Posterior cingulate gyrus (tissue), 11 donors: ENCODE measurements at places on chromosomes 6 and 20.
A peak's percentile ranks its signal among the peaks of the same experiment; 100 is the strongest.

DNA sequence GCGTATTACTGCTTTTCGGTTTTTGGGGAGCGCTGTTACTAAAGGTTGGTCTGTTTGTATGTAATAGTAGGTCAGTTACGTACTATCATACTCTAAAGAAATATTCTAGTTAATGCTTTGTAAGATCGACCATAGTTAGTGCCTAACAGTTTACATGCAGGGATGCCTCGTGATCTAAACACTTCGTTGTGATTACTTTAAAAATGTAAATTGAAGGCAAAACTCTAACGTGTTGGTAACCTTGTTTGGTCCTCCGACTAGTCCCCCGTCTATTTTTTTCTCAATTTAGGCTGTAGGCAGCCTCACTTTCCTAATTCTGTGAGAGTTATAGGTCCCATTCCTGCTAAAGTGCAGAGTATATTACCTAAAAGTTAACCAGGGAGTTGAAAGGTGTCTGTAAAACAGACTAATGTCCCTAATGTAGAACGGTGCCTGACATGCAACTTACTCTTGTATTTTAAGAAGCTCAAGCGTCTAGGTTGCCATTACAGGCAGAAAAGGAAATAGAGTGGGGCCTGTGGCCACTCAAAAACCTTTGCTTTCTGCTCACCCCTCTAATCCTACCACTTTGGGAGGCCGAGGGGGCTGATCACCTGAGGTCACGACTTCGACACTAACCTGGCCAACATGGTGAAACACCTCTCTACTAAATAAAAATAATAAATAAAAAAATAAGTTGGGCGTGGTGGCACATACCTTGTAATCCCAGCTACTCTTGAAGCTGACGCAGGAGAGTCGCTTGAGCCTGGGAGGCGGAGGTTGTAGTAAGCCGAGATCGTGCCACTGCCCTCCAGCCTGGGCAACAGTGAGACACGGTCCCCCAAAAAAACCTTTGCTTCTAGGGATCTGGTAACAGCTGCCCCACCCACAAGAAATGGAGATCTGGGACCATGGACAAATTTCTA, 37.8 kb downstream of the HFE start:
- no peak for DNase-seq

- DNase-seq, result no peak
These were observed 19.1 kb downstream of the ZFP64 start for GRCh38 chr20:52172392-52173047.

- no peak for DNase-seq
These were observed 5.3 kb downstream of the CCNC start for GRCh38 chr6:99563056-99563723.

DNA sequence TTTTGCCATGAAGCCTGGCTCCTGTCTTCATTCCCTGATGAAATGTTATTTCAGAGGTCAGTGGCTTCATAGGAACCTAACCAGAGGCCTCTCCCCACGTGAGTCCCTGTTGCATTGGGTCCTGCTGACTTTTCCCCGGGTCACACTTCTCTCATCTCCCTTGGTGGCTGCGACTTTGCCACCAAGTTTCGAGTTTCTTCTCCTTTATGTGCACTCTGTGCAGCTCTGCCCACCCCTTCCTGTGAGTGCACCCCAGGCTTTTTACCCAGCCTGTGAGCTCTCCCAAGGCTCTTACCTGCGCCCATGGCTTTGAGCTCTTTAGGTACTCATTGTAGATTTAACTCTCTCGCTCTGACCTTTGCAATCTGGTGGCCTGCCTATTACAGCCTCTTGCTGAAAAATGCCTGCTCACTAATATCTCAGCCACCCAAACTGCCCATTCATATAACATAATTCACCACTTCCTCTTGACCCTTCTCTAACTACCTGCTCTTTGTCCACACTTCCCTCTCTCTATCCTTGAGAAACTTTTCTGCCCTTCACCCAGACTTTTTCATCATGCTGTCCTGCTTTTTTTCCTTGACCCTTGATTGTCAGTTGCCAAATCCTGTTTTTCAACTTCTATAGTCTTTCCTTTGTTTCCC, 105.9 kb downstream of the SASH1 start:
- no peak for DNase-seq

GRCh38 chr6:125009578-125009977, 47.3 kb downstream of the RNF217 start:
- no peak for DNase-seq

DNA sequence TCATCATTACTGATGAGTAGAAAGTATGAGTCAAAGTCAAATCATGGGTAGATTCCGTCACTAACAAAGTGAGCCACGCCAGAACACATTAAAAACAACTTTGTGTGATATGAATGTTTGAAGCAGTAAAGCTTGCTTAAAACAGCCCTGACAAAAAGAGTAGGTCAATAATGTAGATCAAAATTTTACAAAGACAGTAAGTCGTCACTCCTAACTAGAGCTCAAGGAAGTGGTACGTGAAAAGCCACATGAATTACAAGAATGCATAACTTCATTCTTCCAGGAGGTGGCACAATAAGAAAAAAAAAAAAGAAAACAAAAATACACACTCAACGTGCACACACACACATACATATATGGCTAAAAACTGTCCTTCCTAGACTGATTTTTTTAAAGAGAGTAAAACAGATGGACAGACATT, 69.9 kb downstream of the HACE1 start:
- no peak for DNase-seq

DNA sequence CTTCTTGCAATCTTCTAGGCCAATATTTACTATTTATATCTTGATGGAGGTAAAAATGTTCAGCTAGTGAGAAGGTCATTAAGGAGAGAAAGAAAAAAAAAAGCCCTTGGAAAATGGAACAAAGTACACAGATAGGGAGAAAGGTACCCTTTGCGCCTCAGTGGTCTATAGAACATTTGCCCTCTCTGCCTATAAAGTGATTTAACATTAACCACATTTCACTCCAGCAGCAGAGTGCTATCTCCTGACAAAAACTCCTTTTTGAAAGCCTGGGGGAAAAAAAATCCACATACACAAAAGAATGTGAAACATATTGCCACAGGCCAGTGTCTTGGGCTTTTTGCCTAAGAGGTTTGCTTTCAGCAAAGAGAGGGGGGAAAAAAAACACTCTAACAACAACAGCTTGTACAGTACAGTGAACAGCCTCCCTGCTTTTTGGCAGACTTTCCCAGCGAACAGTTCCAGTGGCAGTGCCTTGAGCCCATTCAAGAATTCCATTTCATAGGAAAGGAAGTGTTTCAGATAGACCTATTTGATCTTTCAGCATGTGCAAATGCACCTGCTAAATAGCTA, 695 bp downstream of the ARHGAP18 start:
- DNase-seq, result no peak

- DNase-seq, result no peak
These were observed 102.4 kb downstream of the F13A1 start for GRCh38 chr6:6217855-6218758.

DNA sequence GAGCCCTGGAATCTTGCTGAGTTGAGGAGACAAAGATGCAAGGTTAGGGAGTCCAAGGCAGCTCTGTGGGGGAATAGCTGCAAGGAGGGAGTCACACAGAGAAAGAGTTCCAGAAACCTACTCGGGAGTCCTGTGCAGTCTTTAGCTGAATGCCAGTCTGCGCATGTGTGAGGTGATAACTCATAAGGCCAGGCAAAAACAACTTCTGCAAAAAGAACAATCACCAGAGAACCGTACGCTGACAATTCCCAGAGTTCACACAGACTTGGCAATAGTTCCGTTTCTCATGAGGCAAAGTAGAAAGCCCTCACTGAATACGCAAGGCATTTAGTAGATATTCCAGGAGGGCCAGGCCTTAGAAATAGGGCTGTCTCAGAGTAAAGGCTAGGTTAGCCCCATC, 135.2 kb upstream of the TAB2 start:
- DNase-seq, result no peak

DNA sequence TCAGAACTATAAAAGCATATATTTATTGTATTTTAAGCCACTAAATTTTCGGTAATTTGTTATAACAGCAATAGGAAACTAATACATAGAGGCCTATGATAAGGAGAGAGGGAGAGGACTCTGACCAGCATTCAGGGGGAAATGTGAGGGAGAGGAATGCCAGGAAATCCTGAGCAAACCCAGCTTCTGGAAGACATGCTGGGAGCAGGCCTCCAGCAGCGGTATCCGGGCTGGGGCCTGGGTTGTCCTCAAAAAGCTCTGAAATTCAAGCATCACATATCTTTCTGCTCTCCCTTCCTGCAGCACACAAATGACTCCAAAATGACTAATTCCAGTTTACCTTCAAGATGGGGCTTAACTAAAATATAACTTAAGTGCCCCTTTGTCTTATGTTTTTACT, 33.4 kb upstream of the RIMS1 start:
- DNase-seq, result no peak

GRCh38 chr6:39225946-39226437, 3.3 kb downstream of the KCNK5 start:
- DNase-seq, result no peak

DNA sequence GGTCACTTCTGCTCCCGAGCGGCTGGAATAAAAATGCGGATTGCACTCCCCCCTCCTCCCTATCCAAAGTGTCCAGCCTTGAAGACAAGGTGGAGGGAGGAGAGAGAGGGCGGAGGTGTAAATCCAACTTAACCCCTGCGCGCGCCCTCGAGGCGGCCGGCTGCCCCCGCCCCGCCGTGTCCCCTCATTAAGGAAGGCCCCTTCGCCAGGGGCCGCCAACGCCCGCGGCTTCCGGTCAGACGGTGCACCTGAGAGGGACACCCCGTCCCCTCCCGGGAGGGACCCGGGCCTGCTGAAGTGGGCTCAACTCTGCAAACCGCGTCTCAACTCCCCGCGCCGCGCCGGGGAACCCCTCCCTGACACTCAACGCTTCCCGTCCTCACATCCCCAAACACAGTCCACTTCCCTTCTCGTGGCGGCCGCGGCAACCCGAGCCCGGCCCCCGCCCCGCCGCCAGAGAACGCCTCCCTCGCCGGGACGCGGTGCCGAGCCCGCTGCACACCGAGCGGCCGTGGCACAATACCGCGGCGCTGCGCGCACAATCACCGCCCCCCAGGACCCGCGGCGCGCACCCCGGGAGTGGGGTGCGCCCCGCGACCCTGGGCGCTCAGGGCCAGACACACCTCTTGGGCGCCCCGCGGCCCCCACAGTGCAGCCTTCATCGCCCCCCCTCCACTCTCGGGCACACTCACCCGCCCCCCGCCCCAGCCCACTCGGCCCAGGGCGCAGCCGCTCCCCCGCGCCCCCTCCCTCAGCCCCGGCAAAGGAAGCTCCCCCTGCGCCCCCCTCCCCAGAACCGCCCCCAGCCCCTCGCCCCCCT, 102.5 kb downstream of the NOL4L start:
- DNase-seq, result no peak

- DNase-seq, result no peak
These were observed 272.2 kb downstream of the KCNQ5 start for GRCh38 chr6:72894091-72894490.

- DNase-seq, result peak; percentile 85
These were observed 453 bp downstream of the KCNQ5 start for GRCh38 chr6:72622094-72622940.

DNA sequence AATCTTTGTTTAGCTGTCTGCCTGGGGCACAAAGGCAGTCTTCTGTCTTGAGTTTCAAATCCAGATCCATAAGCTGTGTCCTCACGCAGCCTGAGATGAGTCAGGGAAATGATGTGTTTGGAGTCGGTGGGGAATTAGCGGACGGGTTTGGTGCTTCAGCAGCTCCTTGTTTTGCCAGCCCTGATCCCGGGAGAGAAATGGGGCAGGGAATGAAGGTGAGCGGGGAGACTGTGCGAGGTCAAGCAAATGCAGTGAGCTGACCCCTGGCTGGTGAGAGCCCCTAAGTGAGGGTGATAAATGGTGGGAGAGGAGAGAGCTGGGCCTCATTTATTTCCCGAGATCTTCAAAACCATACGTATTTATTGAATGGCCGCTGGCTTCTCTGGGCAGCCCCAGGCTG, 21.6 kb downstream of the DUSP22 start:
- no peak for DNase-seq

GRCh38 chr6:90445533-90446108, 141.3 kb downstream of the MAP3K7 start:
- DNase-seq, result no peak

- DNase-seq, result no peak
These were observed 83.7 kb upstream of the ARMC2 start for GRCh38 chr6:108764580-108764950.

- DNase-seq, result no peak
These were observed 21.1 kb downstream of the PHACTR2 start for GRCh38 chr6:143698759-143699429.

- DNase-seq, result peak; percentile 61
These were observed 63.9 kb downstream of the FARS2 start for GRCh38 chr6:5325173-5325572.

DNA sequence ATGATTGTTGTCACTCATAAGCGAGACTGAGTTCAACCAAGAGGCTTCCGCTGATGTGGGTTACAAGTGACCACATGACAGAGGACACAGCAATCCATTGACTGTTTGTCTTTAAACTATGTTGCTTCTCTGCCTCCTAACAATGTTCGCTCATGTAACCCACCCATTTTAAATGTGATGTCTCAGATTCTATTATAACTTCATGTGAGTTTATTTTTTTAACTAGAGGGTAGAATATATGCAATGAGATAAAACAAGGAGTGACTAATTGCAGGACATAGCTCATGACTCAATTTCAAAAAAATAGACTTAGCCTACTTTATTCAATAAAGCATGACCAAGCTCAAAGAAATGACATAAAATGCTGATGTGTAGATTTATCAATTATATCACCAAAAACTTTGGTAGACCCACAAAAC, 119.2 kb upstream of the SASH1 start:
- DNase-seq, result no peak

DNA sequence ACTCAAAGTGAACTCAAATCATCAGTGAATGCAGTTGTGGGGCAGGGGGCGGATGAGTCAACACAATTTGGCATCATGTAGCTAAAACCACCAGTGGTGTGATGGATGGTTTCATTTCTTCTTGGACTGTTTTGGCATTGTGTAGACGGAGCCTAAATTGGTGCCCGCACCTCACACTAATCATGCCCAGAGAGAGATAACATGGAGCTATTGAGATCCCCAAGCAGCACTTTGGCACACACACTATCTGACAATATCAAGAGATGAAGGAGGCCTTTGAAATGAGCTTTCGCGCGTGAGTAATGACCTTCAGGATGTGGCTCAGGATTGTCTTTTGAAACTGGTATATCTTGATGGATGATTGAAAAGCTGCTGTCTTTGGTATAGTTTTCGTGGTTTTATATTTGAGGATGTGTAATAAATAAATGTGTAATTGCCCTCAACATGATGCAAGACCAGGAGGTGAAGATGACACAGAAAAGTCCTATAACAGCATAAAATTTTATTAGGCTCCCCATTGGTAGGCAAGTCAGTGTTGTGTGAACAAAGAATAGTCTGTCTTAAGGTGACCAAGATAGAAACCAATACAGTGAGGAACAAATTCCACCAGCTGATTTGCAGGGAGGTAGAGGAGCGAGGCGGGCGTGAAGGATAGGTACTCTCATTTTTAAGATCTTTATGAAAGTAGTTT, 174.2 kb downstream of the TSHZ2 start:
- no peak for DNase-seq

GRCh38 chr6:83767033-83767432, 58.1 kb upstream of the SNAP91 start:
- no peak for DNase-seq

DNA sequence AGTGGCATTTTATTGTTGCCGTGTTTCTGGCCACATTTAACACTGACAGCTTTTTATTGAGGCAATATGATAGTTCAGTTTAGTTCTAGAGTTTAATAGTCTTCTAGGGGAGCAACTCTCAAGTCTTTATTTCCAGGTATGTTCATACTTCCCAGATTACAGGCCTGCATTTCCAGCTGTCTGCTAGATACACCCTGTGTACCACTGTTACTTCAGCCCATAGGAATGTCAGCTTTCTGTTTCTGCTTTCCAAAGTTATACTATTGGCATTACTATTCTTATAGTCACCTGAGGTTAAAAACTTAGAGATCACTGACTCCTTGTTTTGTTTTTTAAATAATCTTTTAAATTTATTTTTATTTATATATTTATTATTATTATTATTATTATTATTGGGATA, 7.6 kb downstream of the ZNF451 start:
- no peak for DNase-seq
